Neural crest cell (in vitro differentiated cells): ENCODE measurements at places on chromosomes 16 and 17. TPM values are rescaled to one million over a fixed set of nuclear protein-coding genes. Genes with fewer than 3 reads are reported as not detected.

Gene IRX5
- 12.7 and 14.9 TPM in 2 replicates for total RNA-seq

Gene C16orf95
- total RNA-seq, result 6.8 and 8.8 TPM in 2 replicates

- no peak for DNase-seq
Measured at GRCh38 chr16:74922150-74923138, 62.5 kb downstream of the WDR59 start.

DNA sequence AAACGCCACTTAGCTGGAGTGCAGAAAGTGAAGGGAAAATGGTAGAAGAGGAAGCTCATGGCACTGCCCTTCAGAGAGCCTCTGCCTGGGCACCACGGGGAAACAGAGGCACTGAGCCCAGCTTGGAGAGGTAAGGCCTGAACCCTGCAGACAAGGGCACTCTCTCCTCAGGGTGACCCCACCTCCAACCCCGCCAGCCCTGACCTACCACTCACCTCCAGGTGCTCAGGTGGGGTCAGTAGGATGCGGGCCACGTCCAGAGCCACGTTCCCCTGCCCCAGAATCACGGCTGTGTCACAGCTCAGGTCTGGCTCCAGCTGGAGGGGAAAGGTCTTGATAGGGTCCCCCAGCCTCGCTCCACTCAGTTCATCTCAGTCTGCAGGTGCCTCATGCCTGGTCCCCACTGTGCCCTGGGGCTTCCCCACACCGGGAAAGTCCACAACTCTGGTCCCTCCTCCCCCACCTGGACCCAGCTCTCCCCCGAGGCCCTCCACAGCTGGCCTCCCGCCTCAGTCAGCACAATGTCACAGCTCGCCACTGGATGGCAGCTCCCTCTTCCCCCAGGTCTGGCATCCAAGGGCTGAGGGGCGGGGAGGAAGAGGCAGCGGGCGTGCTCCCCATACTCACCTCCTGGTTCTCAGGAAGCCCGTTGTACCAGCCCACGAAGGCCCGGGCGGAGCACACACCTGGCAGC is 6.0 kb upstream of the GRIN2C start:
- DNase-seq, result no peak

DNA sequence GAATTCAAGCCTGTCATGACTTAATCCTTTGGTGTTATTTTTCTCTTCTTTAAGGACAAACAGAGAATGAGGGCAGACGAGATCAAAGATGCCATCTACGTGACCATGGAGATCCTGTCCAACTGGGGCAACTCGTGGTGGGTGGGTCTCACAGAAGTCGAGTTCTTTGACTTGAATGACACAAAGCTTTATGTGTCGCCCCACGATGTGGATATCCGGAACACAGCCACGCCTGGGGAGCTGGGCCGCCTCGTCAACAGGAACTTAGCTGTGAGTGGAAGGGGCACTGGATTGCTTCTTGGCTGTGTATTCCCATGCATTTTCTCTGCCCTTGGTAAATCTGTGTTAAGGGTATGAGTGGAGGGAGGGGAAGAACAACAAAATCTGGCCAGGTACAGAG is 158.7 kb downstream of the KATNIP start:
- DNase-seq, result no peak

Gene CAPNS2
- 0.23 TPM in 1 of 2 replicates, not detected in the other for total RNA-seq

DNA sequence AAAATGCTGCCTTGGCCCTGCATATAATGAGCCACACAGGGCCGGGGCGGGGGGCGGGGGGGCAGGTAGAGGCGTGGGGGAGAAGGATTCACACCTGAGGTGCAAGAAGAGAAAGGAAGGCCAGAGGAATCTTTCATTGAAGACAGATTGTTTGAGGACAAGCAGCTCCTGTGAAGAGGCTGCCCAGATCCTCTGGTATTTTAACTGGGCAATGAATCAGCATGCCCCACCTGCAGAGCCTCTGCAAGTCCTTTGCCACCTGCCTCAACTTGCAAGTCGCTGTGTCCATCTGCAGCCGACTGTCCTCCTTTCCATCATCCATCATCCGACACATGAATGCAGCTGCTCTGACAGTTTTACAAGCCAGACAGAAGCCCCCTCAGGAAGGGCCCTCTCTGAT is 1.2 kb upstream of the SOST start:
- no peak for DNase-seq

DNA sequence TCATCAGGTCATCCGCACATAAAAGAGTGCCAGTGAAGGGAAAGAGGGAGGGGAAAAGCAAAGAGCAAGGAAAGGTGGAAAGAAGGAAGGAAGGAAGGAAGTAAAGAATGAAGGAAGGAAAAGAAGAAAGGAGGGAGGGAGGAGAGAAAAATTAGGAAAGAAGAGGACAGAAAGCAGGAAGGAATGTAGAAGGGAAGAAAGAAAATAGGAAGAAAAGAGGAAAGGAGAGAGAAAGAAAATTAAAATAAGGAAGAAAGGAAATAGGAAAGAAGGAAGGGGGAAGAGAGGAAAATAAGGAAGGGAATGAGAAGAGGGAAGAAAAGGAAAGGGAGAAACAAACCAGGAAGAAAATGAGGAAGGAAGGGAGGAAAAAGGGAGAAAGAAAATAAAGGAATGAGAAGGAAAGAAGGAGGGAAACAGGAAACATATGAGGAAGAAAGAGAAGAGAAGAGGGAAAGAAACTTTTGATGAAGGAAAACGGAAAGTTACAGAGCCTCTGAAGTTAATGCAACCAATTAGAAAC is 212.6 kb downstream of the XYLT1 start:
- no peak for DNase-seq

Gene CD300LB
- total RNA-seq, result not detected in 2 replicates

DNA sequence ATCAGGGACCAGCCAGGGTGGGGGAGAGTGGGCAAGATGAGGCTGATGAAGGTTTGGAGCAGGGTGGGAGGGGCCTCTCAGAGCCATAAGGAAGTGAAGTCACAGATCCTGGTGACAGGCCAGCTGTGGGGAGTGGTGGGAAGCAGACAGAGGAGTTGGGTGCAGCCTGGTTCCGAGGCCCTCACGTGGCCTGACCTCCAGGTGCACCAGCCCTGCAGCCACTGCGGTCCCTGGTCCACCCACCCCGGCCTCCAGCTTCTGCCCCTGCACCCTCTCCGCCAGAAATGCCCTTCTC is 3.9 kb upstream of the ZFPM1 start:
- no peak for DNase-seq

- DNase-seq, result no peak
Measured at GRCh38 chr16:86901483-86901882, 323.1 kb downstream of the FOXL1 start.

GRCh38 chr16:85638695-85639409 is 25.7 kb downstream of the GSE1 start:
- no peak for DNase-seq

GRCh38 chr16:85359147-85359822 is 247.0 kb upstream of the CIBAR2 start:
- DNase-seq, result no peak

Gene MT4
- total RNA-seq, result not detected in 2 replicates

Gene GNG13
- not detected in 2 replicates for total RNA-seq

GRCh38 chr17:83151442-83152226 is 72.2 kb downstream of the METRNL start:
- DNase-seq, result peak; percentile 32

Gene MON1B
- 46.3 and 49.5 TPM in 2 replicates for total RNA-seq

Gene KIAA0753
- 42.3 and 44.1 TPM in 2 replicates for total RNA-seq

Gene CCL17
- not detected in 2 replicates for total RNA-seq

Gene CCL23
- total RNA-seq, result not detected in 2 replicates

DNA sequence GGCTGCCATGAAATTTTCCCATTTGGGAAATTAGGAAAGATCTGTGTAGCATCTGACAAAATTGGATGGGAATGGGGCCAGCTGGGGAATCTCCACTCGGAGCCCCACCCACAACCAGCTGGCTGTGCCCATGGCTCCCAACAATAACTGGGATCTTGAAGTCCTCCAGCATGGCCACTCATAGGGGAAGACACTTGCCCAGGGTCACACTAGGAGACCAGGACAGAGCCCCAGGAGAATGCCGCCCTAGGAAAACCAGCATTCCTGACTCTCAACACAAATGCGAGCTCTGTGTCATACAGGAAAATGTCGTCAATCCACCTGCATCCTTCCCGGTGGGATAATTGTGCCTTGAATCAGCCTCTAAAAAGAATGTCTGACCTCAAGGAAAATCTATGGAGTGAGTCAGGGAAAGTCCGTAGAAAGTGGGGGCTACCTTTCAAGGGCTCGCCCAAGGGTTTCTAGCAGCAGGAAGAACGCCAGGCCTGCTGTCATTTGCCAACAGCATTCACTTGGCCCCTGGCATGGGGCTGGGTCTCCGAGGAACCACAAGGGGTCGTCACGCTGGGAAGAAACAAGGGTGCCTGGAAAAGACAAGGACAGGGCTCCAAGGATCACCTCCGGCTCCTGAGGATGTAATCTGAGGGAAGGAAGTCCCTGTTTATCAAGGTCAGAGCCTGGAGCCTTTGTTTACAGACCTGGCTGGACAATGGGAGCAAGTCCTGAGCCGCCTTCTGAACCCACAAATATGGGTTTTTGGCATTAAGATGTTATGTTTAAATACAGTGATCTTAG is 15.9 kb downstream of the CDH5 start:
- DNase-seq, result no peak

Gene FUS
- total RNA-seq, result 970 and 984 TPM in 2 replicates

GRCh38 chr17:74413491-74413890 is 18.4 kb upstream of the GPRC5C start:
- DNase-seq, result no peak

GRCh38 chr17:45241328-45242028 is 19.8 kb downstream of the FMNL1 start:
- DNase-seq, result no peak

GRCh38 chr17:29168079-29168758 is 12.0 kb downstream of the MYO18A start:
- no peak for DNase-seq

DNA sequence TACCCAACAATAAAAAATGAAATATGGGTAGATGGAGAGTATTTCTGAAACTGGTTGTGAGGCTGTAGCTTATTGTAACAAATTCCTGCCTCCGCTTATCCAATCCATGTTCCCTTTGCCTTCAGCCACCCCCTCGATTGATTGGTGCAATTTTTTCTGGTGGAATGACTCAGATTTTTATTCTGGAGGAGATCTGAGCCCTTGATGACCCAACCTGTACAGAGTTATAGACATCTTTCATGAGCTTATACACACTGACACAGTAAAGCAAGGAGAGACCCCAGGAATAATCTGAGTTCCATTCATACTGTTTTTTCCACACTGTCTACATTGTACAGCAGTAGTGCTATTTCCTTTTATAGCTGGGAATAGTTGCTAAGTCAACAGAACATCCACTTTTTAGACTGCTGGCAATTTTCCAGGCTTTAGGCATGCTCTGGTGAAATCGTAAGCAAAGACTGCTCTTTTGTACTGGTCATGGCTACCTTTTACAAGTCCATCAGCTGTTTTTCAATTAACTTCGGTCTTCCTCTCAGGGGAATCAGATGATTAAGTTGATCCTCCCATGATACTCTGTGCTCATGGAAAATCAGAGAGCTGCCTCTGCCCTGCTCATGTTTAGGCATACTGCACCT is 30.1 kb downstream of the CCL4 start:
- no peak for DNase-seq

Gene ATP2A1
- total RNA-seq, result 3.1 and 3.3 TPM in 2 replicates

DNA sequence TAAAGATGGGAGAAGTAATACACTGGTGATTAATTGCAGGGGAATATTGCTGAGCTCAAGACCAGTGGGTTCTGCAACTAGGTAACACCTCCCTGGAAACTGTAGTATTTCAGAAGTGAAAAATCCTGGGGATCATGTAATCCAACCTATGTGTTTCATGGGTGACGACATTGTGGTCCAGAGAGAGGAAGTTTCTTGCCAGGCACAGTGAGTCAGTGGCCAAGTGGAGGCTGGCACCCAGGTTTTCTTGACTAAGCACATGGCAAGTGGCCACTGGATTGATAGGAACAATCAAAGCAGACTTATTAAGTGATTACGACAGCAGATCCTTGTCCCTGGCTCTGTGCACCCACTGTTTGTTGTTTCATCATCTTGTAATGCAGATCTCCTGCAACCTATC is 14.6 kb upstream of the CIITA start:
- DNase-seq, result no peak

DNA sequence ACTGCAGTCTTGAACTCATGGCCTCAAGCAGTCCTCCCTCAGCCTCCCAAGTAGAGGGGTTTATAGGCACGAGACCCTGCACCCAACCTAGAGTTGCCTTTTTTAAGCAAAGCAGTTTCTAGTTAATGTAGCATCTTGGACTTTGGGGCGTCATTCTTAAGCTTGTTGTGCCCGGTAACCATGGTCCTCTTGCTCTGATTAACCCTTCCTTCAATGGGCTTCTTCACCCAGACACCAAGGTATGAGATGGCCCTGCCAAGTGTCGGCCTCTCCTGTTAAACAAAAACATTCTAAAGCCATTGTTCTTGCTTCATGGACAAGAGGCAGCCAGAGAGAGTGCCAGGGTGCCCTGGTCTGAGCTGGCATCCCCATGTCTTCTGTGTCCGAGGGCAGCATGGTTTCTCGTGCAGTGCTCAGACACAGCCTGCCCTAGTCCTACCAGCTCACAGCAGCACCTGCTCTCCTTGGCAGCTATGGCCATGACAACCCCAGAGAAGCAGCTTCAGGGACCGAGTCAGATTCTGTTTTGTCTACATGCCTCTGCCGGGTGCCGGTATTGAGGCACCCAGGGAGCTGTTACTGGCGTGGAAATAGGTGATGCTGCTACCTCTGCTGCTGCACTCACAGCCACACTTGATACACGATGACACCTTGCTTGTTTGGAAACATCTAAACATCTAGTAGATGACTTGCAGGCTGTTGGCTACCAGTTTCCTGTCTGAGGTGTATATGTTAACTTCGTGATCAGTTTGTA is 3.3 kb downstream of the RPL13 start:
- no peak for DNase-seq

Gene CCL2
- total RNA-seq, result 3.5 and 3.9 TPM in 2 replicates

GRCh38 chr16:12499032-12499745 is 304.5 kb downstream of the CPPED1 start:
- DNase-seq, result no peak

DNA sequence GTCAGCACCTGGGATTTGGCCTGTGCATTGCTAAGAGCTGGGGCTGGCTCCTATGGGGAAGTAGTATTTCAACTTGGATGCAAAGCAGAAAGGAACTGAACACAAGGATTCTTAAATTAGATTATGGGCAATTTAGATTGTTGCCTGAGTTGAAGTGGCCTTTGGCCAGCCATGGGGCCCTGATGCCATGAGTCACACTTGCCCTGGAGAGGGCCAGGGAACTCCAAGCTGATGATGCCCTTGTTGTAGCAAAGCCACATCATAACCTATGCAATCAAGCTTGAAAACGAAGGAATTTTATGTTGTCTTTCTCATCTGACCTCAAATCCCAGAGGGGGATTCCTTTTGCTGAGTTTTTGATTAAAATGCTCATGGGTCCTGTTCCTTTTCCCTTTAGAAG is 3.9 kb upstream of the SPATA32 start:
- no peak for DNase-seq

DNA sequence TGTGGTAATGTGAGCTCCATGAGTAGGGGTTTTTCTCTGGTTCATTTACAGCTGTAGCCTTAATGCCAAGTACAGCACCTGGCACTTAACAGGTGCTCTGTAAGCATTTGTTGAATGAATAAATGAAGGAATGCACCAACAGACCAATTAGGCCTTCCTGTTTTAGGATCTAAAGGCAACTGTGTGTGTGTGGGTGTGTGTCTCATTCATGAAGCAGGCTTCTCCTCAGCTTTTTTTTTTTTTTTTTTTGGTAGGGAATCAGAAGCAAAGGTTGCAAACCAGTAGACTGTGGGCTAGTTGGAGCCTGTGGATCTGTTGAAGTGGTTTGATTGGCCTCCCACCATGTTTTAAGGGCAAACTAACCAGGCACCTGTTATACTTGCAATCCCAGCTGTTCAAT is 48.1 kb downstream of the HS3ST2 start:
- DNase-seq, result no peak

GRCh38 chr17:58487589-58488427 is at the start of gene HSF5:
TSS of gene HSF5 (minus strand) at chr17:58488408. CDS start at chr17:58488274, 134 bp downstream.
- DNase-seq, result no peak

GRCh38 chr16:17367923-17368322 is 102.8 kb downstream of the XYLT1 start:
- peak; percentile 45 for DNase-seq
